SJCRH30 (cell line): ENCODE measurements at places on chromosomes 16 and 17. TPM values are rescaled to one million over a fixed set of nuclear protein-coding genes. Genes with fewer than 3 reads are reported as not detected.

The CLEC18B gene
- not detected in 2 replicates for total RNA-seq

The ZCCHC14 gene
- total RNA-seq, result 5.9 and 7.5 TPM in 2 replicates

DNA sequence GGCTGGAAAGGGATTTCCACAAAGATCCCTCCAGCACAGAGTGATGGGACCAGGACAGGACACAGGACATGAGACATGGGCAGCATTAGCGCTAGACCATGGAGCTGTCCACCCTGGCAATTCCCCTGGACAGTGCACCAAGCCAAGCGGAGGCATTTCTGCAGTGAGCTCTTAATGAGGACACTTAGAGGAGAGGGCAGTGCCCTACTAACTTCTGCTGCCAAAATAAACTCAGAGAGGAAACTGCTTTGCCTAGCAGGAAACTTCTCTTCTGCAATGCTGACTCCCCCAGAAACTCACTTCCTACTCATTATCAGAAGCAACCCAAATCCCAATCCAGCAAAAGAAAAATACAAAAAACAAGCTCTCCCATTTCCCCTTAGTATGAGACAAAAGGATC, 119.2 kb downstream of the HS3ST2 start:
- no peak for DNase-seq

DNA sequence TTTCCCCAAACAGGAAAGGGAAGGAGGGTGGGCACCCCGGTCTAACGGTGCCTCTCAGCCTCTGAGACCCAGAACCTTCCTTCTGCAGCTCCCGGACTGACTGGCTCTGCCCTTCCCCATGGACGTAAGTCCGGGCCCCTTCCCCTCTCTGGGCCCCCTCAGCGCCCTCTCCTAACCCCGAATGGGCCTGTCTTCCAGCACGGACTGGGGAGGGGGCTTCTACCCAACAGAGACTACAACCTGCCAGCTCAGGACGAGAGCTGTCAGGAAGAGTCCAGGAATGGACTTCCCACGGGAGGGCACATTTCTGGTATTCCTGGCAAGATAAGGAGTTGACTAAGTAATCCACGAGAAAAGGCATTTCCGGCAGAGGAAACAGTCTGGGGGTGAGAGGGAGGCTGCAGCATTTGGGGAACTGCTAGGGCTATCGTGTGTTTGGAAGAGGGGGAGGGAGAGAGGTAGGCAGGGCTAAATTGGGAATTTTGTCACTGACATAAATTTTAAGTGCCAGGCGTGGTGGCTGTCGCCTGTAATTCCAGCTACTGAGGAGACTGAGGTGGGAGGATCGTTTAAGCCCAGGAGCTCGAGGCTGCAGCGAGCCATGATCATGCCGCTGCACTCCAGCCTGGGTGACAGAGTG, 12.1 kb upstream of the ALDOA start:
- DNase-seq, result peak; percentile 50

DNA sequence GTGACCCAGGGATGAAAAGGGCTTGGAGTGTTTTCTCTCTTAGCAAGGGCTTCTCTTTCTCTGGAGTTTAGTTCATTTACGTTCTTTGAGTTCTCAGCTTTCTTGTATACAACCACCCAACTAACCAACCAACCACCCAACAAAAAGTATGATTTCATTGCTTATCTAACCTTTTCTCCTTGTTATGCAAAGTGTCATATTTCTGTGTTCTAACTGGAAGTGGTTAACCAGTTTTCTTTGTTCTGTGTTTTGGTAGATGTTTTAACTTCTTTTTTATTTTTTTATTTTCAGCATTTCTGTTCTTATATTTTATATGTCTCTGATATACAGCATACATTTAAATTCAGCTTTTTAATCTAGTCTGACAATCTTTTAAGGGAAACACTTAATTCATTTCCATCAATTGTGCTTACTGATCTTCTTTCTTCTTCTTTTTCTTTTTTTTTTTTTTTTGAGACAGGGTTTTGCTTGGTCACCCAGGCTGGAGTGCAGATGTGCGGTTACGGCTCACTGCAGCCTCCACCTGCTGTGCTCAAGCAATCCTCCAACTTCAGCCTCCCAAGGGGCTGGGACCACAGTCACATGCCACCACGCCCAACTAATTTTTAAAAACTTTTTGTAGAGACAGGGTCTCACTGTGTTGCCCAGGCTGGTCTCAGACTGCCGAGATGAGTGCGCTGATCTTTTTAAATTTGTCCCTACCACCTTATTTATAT, 29.6 kb downstream of the NLK start:
- no peak for DNase-seq

- DNase-seq, result no peak
Observed at GRCh38 chr16:27818246-27818645, 245.3 kb downstream of the GSG1L start.

DNA sequence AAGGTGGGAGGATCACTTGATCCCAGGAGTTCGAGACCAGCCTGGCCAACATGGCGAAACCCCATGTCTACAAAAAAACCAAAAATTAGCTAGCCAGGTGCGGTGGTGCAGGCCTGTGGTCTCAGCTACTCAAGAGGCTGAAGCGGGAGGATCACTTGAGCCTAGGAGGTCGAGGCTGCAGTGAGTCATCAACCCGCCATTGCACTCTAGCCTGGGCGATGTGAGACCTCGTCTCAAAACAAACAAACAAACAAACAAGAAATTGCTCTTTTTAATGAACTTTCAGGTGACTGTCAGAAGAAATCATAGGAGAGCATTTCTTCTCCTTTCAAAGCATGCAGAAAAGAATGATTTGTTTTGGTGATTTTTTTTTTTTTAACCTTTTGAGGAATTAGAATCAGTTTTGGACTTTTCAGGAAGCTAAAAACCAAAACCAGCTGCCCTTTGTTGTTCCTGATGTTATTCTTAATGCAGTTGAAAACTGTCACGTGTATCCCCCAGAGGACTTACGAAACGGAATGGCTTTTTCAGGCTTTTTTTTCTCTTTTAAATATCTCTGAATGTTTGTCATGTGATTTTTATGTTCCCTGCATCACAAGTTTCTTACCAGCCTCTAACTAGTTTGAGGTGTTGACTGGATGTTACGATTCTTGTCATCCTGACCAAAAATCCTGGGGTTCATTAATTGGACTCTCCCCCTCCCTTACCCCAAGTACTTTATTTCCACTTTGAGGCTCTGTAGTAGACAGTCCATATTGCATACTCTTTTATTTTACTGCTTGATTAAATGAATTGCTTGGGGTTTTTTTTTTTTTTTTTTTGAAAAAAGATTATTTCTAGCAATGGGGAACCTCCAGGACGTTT, 34.1 kb downstream of the SNX29 start:
- no peak for DNase-seq
